ENCODE measurements at places on chromosomes 2 and 18.

DNA sequence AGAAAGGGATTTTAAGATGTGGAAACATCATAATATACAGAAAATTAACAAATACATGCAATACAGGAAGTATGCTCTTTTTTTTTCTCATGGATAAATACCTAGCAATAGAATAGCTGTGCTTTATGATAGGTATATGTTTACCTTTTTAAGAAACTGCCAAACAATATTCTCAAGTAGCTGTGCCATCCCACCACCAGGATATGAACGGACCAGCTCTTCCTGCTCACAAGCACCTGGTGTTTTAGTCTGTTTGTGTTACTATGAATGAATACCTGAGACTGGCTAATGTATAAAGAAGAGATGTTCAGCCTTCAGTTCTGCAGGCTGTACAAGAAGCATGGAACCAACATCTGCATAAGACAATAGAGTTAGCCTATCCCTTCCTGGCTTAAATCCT is 19.9 kb upstream of the UGT1A8 start:
- no peak for DNase-seq

DNA sequence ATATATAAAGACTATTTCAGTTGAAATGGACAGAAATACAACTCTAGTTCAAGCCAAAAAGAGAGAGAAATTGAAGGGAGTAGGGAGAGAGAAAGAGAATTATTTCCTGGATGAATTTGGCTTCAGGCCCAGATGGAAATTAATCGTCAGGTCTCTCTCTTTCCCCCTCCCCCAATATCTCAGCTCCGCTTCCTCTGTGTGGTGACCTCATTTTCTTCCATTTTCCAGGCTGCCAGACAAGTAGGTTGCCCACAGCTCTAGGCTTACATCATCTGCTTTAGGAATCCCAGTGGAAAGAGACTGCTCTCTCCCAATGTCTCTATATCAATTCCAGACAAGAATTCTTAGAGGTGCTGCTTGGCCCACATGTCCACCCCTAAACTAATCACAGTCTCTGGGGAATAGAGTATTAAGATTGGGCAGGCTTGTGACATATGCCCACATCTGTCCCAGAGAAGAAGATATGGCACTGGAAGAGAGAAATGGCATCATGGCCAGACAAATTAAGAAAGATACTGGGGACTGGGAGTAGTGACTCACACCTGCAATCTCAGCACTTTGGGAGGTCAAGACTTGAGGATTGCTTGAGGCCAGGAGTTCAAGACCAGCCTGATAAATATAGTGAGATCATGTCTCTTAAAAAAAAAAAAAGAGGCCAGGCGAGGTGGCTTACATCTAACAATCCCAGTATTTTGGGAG is 37.2 kb upstream of the CFAP36 start:
- DNase-seq, result no peak

DNA sequence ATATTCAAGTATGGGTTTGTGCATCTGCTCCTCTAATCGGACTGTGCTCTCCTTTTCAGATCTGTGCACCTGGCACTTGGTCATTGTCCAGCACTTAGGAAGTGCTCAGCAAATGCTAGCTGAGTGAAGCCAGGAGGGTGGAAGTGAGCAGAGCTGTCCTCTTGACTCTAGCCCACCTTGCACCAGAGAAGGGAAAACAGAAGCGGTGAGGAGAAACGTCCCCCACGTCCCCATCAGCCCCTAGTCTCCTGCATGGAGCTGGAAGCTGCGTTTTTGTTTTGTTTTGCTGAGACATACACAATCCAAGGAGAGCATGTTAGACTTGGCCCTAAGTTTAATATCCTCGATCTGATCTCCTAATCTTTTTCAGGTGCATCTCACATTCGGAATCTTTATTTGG is 73.6 kb downstream of the EN1 start:
- DNase-seq, result no peak

DNA sequence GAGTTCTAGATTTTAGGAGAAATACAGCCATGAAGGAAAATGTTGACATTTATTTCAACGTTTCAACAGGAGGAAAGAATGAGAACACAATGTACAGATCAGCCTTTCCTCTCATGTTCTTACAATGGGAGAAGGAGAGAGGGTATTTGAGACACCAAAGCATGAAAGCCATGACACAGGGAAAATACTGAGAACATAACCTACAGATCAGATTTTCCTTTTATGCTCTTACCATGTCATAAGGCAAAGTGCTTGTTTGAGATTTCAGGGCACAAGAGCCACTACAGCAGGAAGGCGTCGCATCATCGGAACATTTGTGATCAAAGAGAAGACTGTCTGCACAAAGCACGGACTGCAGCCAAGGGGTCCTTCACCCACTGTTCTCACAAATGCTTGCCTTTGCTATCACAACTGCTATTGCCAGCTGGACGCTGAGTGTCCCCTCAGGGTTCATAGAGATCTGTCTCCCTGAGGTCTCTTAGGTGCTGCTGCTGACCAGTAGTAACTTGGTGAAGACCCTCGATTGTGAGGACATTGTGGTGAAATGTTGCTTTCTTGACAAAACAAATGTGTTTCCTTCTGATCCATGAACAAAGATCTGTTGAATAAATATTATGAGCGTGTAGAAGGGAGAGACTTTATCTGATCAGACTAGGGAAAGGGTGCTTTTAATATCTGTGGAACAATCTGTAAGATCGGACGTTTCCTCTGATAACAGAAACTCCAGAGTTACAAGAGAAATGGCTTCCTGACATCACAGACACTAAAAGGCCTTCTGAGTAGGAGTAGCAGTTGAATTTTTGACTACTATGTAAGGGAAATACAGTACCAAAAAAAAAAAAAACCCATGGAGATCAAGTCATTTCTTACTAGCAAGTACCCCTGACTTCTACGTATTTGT is 6.4 kb upstream of the IL1RL1 start:
- peak; percentile 53 for DNase-seq

DNA sequence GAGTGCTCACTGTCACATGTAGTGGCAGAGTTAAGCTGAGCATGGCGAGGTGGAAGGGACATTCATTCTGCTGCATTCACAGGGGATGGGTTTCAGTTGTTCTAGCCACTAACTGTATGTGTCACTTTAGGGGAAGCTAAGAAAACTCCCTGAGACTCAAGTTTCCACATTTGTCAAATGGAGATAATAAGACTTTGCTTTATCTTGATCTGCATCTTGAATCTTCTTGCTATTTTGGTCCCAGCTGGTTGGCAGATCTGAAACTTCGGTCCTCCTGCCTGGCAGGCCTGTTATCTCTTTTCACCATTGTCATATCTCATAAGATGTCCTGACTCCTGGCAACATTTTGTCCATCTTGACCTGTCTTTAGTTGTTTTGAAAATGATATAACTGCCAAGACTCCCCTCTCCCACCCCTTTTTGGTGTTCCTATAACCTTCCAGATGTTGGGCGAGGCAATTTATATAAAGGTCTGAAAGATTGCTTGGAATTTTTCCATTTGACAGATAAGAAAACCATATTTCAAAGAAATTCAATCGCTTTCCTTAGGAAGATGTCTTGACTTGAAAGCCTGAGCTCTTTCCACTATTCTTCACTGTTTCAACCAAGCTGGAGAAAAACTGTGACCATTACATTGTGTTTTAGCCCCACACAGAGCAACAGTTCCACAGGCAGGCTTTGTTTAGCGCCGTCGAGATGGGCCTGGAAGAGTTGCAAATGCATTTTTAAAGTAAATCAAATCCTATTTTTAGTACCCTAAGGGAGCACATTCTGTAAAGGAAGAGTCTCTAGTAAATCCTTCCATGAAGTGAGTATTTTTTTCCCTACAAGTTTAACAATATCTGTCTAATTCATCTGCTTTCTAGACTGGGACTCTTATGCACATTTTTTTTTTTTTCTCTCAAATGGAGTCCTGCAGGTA is 33.4 kb downstream of the MYCN start:
- DNase-seq, result no peak

GRCh38 chr2:126642031-126642430 is 13.9 kb upstream of the GYPC start:
- no peak for DNase-seq

GRCh38 chr2:239758279-239758877 is 266.8 kb downstream of the NDUFA10 start:
- DNase-seq, result no peak

GRCh38 chr2:18704276-18704675 is 114.9 kb upstream of the NT5C1B start:
- DNase-seq, result no peak

GRCh38 chr2:56177420-56178220 is 6.2 kb upstream of the CCDC85A start:
- DNase-seq, result no peak

- DNase-seq, result no peak
Observed at GRCh38 chr2:121595012-121595891, 54.0 kb downstream of the CLASP1 start.

- no peak for DNase-seq
Observed at GRCh38 chr2:88671786-88672427, 19.6 kb upstream of the RPIA start.

GRCh38 chr2:160459538-160460332 is 33.9 kb downstream of the RBMS1 start:
- DNase-seq, result no peak

- no peak for DNase-seq
Observed at GRCh38 chr18:2854875-2855274, 8.1 kb downstream of the EMILIN2 start.

GRCh38 chr2:219286436-219287115 is 7.4 kb downstream of the DNAJB2 start:
- no peak for DNase-seq

Measured in stimulated activated CD8-positive, alpha-beta memory T cell treated with anti-CD3 and anti-CD28 coated beads, Interleukin-4, amount 100 ng/mL, for 48 hours (primary cell).